Astrocyte (in vitro differentiated cells and primary cell): ENCODE measurements at places on chromosomes 3 and 15.

GRCh38 chr15:65634356-65634755 is 12.6 kb downstream of the SLC24A1 start:
- no peak for DNase-seq

DNA sequence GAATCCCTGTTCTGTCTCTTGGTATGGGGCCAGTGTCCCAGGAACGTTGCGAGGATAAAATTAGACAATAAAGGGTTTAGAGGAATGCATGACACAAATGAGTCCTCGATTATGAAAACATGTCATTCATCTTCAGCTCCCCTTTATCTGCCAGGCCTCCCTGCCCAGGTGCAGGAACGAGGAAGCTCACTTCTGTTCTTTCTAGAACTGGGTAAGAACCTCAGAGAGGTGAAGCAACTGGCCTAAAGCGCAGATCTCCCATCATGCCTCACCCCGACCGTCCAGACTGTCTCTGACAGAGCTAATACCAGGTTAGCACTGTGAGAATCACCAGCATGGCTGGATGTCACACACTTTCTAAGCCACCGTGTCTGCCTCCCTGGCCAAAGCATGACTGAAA is 1.5 kb upstream of the ITIH1 start:
- no peak for DNase-seq

- DNase-seq, result no peak
These were observed 104.9 kb upstream of the AGBL1 start for GRCh38 chr15:85974742-85975141.

DNA sequence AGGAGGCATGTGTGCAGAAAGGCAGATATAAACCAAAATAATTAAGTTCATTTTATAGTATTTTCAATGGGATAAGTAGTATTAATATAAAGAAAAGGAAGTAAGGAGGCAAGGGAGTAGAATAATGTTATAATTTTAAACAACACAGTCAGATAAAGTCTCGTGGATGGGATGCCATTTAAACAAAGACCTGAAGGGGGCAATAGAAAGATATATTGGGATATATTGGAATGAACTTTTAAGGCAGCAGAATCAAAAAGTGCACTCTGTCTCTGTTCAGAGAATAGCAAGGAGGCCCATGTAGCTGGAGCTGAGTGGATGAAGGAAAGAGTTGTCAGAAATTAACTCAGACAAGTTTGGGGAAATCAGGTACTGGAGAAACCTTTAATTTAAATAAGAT is 158.7 kb downstream of the CGGBP1 start:
- no peak for DNase-seq

DNA sequence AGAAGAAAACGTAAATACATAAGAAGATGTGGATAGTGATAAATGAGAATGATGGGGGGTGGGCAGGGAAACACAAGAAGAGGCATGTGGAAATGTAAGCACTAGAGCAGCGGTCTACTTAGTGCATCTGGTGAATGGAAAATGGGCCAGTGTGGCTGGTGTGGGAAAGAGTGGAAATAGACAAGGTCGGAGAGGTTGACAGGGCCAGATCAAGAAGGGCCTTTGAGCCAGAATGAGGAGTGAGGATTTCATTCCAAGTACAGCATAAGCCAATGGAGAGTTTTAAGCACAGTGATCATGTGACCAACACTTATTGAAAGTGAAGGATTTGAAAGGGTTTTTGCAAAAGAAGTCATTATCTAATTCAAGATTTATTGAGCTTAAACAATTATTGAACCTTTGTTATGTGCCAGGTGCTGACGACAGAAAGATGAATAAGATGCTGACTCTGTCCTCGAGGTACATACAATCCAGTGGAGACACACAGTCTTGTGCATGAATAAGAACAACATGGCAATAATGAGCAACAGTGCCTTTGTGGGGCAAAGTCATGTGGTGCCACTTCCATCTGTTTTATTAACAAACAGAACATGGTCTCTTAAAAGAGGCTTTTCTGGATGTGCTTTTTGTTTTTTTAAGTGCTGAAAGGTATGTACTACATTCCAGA is 124.1 kb downstream of the MFSD1 start:
- no peak for DNase-seq

DNA sequence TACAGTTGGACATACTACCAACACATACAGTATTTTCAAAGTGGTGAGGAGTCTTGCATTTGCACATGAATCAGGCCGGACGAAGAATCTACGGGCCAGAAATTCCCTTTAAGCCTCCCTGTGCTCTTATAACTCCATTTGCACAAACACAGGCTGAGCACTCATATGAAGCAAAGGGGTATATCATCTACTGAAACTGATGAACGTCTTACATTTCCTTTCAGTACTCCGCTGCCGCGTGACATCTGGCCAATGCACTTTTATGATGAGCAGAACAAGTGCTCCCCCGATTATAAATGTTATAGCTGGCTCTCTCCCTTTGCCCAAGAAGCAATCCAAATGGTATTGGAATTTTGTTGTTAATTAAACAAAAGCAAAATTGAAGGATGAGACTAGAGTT is 110.3 kb upstream of the ICE2 start:
- DNase-seq, result no peak

GRCh38 chr3:54642147-54642546 is 285.7 kb downstream of the LRTM1 start:
- no peak for DNase-seq

DNA sequence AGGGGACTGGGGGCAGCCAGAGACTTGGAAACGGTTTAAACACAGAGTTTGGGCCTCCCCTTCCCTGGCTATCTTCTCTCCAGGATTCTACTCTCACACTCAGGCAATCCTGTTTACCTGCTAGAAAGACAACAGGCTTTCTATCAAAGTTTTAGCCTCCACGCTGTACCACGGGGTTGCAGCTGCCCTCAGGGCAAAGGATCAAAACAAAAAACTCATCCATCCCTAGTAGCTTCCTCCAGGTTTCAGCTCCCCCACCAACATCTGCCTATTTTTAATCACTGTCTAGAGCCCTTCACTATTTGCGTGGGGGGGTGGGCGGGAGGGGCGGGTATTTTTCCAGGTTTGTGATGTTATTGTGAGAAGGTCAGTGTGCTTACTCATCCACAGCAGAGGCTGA is 286.8 kb upstream of the TRIM42 start:
- no peak for DNase-seq

DNA sequence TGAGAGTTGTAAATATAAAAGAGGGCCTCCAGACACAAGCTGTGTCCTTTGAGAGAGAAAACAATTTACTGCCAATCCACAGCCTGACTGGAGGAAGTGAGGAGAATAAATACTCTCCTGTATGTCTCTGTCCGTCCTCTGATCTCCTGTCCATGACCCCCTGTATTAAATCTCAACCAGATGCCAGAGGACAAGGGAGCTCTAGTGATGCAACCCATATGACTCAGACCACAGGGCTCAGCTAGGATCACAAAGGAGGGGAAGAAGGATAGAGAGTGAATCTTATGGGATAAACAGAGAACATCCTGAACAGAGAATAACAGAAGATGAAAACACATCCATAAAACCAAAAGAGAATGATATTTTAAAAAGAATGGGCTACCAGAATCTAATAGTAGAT is 482.6 kb downstream of the PLOD2 start:
- no peak for DNase-seq

DNA sequence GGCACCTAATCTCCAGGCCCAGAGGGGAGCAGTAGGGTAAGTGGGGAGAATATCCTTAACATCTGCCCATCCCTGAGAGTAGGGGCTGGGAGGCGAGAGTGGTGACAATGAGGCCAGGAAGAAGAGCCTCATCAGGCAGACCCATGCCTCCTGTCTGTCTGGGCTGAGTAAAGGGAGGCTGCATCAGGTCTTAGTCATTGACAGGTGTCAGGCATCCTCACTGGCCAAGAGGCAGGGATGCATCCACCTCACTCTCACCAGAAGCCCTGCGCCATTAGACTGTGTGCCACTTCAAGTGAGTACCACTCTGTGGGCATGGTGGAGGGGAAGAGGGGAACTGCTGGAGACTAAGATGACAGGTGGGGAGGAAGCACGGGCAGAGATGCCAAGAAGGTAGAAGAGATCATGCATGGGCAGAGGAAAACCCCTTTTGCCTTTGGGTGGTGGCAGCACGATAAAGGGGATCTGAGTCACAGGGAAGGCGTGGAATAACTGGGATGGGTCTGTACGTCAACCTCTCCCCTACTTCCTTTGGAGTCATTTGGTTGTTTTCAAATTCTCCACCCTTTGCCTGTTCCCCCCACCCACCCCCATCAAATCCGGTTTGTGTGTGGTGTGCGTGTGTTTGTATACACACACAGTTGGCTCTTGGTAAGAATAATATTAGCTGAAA is 14.1 kb downstream of the ANAPC13 start:
- peak; percentile 74 for DNase-seq

- DNase-seq, result no peak
These were observed 513.7 kb downstream of the FOXP1 start for GRCh38 chr3:71069797-71070196.

- DNase-seq, result no peak
These were observed 330.8 kb upstream of the DPH6 start for GRCh38 chr15:35876762-35877161.

- DNase-seq, result no peak
These were observed 8.6 kb downstream of the NCEH1 start for GRCh38 chr3:172702256-172702655.

DNA sequence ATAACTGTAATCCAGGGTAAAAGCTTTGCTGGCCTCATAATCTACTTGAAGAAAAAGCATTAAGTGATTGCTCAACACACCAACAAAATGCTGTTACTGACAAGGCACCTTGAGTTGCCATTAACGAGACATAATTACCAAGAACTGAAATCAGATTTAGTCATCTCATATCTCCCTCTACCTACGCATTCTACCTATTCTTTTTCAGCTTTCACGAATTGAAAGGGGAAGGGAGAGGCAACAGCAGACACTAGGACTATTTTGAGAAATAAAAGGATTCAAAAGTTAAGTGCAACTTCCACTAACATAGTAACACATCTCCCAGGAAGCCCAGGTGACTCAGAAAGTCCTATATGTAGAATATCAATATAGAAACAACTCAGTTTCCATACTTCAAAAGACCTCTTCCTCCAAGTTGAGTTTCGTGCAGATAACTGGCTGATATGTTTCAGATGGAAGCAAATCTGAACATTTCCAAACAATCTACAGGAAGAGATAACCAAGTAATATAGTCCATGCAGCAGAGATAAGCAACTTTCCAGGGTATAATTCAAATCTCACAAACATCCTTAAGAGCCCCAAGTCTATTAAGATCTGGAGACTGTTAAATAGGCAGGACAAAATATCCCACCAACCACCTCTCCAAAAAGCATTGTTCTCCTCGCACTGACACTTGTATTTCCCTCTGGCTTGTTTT is 1.9 kb downstream of the OSBPL10 start:
- no peak for DNase-seq

DNA sequence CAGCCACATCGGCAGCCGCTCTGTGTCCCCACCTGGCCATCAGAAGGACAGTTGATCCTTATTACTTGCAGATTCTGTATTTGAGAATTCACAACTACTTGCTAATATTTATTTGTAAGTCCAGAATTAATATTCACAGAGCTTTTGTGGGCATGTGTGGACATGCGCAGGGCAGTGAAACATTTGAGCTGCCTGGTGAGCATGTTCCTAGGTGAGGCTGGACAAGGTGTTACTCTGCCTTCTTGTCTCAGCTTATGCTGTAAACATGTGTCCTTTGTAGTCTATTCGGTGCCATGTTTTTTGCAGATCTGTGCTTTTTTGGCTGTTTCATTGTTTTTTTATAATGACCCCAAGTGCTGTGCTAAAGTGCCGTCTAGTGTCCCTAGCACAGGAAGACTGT is 15.6 kb downstream of the FAH start:
- no peak for DNase-seq

DNA sequence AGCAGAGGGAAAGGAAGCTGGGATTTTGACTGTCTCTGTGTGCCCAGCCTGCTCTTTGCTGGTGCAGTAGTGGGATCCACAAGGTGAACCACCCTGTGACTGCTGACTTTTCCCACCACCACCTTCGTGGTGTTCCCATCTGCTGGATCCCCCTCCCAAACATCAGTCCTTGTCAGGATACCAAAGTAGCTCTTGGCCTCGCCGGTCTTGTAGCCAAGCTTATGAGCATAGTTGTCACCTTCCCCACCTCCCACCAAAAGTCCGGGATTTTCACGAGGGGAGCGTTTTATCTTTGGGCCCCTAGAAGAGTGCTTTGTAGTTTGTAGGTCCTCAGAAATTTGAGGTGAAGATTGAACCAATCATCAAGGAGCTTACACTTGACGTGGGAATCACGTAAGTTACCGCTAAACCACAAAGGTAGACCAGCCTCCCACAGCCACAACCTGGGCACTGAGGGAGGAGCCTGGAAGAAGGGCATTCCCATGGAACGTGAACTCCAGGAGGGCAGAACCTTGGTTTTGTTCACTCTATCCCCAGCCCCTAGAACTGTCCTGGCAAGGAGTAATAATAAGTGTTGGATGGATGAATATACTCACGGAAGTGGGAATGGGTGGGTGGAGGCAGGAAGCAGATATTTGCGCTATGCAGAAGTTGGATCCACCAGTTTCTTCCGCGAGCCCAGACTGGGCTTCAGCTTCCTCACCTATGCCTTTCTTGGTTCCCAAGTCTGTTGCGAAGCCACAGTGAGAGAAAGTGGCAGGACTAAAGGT is 814 bp upstream of the TEX264 start:
- no peak for DNase-seq

DNA sequence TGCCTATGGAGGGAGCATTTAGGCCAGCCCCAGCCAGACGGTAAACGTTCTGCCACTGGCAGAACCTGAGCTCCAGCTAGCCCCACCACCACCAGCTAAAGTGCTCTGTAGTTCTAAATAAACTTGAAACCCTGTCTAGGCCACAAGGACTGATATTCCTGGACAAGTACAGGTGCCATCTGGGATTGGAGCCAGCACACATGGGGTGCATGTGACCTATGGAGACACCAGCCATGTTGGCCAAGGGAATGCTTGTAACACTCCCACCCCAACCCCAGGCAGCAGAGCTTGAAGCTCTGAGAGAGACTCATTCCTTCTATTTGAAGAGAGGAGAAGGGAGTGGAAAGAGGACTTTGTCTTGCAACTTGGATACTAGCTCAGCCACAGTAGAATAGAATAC is 284.5 kb upstream of the DCBLD2 start:
- DNase-seq, result no peak

GRCh38 chr3:115832265-115832664 is 209.0 kb downstream of the GAP43 start:
- no peak for DNase-seq

DNA sequence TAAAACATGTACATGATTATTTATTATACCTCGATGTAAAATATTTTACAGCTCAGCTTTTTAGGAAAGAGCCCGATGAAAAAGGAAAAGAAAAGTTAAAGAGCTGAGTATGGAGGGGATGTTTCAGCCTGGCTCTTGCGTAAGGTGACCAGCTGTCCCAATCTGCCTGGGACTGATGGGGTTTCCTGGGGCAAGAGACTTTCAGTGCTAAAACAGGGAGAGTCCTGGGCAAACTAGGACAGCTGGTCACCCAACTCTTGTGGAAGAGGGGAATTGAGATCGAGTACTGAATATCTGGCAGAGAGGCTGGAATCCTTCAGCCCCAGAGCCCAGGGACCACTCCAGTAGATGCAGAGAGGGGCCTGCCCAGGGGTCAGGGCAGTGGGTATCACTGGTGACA is 21.0 kb downstream of the DUOX2 start:
- no peak for DNase-seq

GRCh38 chr3:52446631-52447511 is 2.0 kb upstream of the SEMA3G start:
- no peak for DNase-seq

- DNase-seq, result no peak
These were observed 220.1 kb downstream of the TUSC7 start for GRCh38 chr3:116929505-116930222.
